Globus pallidus (tissue), 1 donor: ENCODE measurements at places on chromosomes 6 and 20.
A peak's percentile ranks its signal among the peaks of the same experiment; 100 is the strongest.

DNA sequence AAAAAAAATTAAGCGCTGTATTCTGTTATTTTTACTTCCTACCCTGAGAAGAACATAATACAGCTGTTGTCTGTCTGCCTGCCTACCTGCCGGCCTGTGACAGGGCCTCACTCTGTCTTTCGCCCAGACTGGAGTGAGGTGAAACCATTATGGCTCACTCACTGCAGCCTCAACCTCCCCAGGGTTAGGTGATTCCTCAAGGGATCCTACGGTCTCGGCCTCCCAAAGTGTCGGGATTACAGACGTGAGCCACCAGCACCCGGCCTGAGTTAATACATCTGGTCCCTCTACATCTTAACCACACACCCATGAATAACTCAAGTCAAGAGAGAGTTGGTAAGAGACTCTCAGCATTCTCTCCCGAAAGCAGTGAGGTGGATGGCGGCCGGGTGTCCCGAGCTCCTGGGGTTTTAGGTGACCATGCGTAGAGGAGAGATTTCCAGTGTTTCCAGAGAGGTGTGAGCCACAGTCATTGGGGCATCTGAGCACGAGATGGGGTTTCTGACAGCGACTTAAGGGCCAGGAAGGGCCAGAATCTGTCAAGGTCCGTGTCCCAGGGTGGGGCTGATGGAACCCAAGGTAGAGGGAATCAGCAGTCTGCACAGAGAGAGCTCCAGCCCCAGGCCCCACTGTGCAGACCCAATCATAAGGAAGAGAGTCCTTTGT lies 1954.4 kb upstream of the DEFB115 start:
- no peak for DNase-seq

DNA sequence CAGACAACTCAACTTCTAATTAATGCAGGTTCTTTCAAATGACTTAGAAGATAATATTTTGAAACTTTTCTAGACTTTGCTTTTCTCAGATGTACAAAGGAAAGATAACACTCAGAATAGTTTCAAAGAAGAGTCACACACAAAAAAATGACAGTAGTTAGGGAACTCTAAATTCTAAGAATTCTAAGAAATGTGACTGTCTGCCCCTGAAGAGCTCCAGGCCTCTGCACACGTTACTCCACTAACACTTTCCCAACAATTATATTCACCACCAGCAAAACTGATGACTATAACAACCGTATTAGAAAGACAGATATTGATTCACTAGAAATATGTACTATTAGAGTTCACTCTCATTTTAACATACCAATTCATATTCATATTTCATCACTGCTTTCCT lies 133.3 kb upstream of the SMLR1 start:
- no peak for DNase-seq

GRCh38 chr20:61420781-61421180 lies 168.7 kb downstream of the CDH4 start:
- DNase-seq: no peak

GRCh38 chr6:109336221-109336961 lies 45.9 kb downstream of the CD164 start:
- DNase-seq: no peak

DNA sequence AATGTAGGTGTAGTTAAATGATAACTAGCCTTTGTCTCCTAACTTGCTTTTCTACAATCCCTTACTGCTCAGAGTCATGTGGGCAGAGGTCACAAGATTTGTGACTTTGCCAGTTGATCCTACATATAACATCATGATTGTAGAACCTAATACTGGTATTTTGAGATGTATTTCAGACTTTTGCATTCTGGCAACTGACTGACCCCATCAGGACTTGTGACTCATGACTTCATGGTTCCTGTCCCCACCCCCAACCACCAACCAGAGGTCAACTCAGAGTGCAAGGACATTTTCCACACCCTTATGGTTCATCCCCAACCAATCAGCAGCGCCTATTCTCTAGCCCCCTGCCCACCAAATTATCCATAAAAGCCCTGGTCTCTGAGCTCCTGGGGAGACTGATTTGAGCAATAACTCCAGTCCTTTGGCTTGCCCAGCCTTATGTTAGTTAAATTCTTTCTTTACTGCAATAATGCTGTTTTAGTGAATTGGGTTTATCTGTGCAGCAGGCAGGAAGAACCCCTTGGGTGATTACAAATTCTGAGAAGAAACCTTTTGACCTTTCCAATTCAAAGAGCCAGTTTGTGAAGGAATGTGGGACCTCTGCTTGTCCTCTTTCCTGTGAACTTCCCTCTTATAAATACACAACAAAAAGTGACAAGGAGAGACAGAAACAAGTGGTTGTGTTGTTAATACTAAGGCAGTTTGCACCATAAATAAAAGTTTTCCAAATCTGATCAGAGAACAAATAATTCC lies 588.7 kb downstream of the UTRN start:
- no peak for DNase-seq

GRCh38 chr6:125140808-125141207 lies 12.8 kb upstream of the TPD52L1 start:
- no peak for DNase-seq

DNA sequence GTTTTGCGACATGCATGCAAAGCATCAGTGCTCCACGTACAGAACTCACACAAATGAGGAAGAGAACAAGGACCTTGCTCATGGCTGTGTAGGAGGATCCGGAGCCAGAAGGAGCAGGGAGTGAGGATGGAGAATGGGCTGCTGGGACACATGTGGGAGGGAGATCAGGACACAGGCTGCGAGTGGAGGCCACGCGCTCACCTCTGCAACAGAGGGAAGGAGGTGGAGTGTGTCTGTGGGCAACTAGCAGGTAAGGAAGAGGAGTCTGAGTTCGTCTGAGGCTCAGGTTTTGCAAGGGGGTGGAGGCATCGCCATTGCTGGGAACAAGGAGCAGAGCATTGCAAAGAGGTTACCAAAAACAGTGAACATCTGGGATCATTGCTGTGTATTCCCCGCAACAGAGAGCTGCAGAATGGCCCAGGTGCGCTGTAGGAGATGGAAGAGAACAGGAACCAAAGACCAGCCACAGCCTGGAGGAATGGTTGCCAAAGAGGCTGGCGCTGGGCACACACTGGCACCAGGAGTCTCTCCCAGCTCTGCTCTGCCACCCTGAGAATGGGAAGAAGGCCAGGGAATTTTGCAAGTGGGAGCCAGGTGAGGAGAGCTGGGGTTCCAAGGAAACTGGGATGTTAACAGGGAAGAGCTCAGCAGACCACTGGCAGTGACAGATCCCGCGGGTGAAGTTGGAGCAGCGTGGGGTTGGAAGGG lies 90.0 kb upstream of the RPS6KA2 start:
- no peak for DNase-seq

DNA sequence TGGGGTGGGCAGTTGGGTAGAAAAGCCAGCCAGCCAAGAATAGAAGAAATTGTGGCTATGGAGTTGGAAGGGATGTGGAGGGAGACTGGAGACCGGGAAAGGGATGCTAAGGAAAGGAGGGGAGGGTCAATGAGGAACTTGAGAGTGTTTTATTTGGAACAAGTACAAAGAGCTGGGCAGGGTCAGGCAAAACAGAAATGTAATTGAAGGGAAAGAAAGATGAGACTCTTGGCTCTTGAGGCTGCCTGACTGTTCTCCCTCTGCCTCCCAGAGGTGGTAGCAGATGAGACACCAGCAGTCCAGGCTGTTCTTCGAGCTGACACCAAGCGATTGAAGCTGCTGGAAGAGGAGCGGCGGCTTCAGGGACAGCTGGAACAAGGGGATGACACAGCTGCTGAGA lies 12.7 kb downstream of the ABCF1 start:
- no peak for DNase-seq

DNA sequence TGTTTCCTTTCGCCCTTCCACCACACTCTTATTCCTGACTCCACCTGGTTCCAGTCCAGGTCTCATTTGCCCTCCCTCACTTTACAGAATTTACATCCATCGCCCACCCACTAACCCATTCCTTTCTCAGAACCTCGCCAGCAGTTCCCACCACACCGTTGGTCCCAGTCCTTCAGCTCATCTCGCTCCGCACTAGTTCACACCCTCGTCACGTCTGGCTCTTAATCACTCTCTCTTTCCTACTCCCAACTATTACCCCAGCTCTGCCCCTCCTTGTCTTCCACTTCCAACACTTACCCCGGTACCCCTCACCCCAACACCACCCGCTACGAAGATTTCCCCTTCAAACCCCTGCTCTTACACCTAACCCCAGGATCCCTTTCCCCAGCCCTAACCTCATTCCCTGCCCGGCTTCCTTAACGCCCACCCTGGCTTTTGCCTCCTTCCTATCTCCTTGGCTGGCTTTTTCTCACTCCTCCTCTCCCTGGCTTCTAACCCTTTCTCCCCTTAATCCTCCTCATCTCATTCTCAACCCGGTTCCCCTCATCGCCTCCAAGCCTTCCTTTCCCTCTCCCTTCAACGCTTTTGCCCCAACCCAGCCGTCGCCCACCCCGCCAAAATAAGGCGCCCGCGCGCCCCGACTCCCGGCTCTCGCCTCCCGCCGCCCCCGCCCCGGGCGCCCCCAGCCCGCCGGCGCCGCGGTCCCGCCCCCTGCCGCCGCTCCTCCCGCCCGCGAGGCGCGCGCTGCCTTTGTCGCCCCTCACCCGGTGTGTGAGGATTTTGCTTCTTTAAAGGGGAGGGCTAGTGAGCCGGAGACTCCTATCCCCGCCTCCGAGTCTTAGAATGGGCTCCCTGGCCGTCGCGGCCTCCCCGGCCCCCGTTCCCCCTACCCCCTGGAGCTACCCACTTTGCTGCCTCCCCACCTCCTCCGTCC lies 542 bp downstream of the USP49 start:
- DNase-seq: no peak

- DNase-seq: peak; percentile 20
Measured at GRCh38 chr20:58447511-58448391, 58.7 kb downstream of the VAPB start.

DNA sequence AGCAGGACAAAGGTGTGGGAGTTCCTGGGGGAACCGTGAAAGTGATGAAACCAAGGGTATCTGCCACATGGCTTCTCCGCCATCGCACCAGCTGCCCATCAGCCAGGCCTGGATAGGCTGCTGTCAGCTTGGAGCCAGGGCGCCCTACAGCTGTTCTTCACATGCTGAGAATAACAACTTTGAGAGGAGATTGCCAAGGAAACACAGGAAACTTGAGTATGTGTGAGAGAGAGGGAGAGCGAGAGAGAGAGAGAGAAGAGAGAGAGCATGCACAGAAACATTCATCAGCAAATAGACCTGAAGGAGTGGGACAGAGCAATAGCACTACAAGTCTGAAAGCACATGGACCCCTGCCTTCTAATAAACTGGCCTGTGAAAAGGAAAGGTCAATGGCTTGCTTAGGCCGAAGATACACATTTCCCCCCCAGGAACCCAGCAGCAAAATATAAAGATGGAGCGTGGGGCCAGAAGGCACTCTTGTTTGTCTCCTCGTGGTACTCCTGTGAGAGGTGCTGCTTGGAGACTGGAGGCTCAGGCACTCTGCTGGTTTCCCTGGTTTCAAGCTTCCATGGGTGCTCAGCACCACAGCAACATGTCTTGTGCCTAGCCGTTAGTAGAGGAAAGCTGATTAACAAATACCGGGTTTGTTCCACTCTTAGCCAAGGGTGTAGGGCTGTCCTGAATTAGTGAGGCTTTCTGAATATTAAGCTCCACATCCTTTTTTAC lies 53.0 kb downstream of the SNAP25 start:
- no peak for DNase-seq

- peak; percentile 14 for DNase-seq
Measured at GRCh38 chr6:87391334-87391733, 16.4 kb upstream of the CFAP206 start.

DNA sequence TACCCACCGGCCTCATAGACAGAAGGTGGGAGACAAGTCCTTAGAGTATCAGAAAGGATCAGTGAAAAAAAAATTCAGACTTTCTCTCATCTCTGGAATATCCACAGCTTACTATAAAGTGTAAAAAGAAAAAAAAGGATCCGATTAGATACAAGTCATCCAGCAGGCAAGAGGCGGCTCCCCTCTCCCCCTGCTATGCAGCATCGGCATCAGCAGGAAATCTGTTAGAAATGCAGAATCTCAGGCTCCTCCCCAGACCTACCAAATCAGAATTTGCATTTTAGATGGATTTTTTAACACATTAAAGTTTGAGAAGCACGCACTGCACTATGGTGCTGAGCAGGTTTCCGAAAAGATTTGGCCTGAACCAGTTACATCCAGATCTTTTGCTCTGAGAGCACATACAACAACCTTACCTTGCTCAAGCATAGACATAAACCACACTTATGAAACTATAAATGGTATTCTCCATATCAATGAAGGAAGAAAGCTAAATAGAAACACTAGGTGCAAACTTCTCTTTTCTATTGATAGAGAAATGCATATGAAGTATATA lies 117.0 kb upstream of the POU3F2 start:
- DNase-seq: no peak

GRCh38 chr20:20360464-20360863 lies 7.4 kb upstream of the INSM1 start:
- DNase-seq: peak; percentile 77
